T-helper 9 cell (primary cell): ENCODE measurements at places on chromosomes 6 and 20.

GRCh38 chr20:364905-365794 lies 15.4 kb upstream of the TRIB3 start:
- no peak for DNase-seq

DNA sequence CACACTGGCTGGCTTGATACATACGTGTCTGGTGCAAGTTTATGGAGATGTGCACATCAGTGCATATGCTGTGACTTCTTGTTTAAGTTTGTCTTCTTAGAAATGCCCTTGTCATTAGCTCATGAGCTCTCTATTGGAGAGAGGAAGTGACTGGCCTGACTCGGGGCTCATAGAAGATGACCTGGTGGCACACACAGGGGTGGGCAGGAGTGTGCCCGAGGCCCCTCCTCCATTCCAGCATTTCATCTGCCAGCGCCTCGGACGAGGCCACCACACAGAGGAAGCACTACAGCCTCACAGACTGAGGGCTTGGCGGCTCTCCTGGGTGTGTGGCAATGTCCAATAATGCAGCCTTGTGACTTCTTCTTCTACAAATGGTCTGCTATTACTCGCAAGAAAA lies 109.7 kb downstream of the FAM120B start:
- no peak for DNase-seq

GRCh38 chr6:76347539-76347938 lies 275.1 kb upstream of the IMPG1 start:
- no peak for DNase-seq

- DNase-seq = no peak
Measured at GRCh38 chr6:89536231-89536630, 102.3 kb downstream of the LYRM2 start.

DNA sequence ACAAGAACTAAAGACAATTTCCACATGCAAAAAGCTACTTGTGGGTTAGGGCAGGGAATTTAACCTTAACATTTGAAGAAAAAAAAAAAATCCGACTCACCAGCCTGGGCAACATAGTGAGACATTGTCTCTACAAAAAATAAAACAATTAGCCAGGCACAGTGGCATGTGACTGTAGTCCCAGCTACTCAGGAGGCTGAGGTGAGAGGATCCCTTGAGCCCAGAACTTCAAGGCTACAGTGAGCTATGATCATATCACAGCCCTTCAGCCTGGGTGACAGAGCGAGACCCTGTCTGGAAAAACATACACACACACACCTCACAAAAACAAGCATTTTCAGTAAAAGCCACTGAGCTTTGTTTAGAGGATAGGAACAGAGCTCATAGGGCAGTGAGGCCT lies 56.2 kb downstream of the ARHGAP18 start:
- DNase-seq = no peak

DNA sequence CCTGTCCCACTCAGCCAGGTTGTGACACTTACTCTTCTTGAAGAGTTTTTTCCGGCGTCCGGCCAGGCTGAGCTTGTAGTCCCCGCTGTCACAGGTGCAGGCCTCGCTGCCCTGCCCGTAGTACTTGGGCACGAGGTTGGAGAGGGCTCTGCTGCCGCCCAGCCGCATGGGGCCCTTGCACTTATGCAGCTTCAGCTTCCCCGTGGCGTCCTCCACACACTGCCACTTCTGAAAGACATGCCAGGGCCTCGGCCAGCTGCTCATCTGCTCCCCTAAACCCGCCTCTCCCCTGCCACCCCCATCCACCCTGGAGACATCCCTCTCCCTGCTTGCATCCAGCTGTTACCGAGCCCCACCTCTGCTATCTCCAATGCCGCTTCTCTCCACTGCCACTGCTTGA lies 113.1 kb downstream of the SULF2 start:
- DNase-seq = no peak
